ENCODE measurements at places on chromosomes 12 and 14.

GRCh38 chr12:116712458-116713303, 25.2 kb downstream of the SPRING1 start:
- no peak for DNase-seq

DNA sequence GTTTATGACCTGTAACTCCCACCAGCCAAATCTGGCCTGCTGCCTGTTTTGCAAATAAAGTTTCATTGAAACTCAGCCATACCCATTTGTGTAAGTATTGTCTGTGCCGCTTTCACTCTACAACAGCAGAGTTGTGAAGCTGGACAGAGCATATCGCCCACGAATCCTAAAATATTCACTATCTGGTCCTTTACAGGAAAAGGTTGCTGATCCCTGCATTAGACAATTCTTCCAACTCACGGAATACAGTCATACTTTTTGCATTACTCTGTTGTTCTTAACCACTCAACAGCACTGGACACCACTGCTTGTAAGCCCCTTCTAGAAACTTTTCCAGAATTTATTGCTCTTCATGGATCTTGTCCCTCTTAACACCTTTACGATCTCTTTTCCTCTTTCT, 435.4 kb downstream of the EGLN3 start:
- no peak for DNase-seq

- DNase-seq: no peak
Observed at GRCh38 chr12:105267711-105268110, 31.7 kb upstream of the APPL2 start.

DNA sequence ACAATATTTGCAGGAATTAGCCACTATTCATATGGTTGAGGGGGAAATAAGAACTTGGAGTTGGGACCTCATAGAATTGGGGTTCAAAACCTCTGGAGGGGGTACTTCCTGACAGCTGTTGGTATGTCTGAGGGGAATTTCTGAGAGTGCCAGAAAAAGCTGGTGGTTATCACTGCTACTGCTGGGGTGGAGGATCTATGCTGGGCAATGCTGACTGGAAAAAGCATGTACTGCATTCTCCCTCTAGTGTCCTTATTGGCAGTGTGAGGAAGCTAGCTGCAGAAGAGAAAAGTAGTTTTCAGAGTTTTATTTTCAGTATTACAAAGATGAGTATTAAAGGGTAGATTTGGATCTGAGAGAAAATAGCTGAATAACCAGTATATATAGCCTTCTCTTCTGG, 88.8 kb downstream of the FUT8 start:
- no peak for DNase-seq

- no peak for DNase-seq
Observed at GRCh38 chr12:113867258-113867657, 98.9 kb downstream of the RBM19 start.

- no peak for DNase-seq
Observed at GRCh38 chr12:12560587-12561370, 1.9 kb downstream of the DUSP16 start.

- no peak for DNase-seq
Observed at GRCh38 chr12:127268213-127268612, 998.8 kb upstream of the TMEM132C start.

DNA sequence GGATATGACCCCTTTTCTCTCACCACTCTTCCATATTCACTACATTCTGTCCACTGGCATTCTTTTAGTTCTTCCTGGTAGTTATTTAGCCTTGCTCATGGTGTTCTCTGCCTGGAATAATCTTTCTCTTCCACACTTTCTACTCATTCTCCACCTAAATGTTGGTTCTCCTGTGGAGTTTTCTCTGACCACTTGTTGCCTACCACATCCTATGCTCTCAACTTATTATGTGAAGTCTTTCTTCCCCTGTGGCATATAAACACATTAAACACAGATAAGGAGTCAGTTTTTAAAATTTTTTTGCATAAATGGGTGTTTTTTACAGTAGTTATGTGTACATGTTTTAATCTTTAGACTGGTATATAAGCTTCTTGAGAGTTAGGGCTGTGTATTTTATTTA, 3.3 kb upstream of the SMARCC2 start:
- no peak for DNase-seq

DNA sequence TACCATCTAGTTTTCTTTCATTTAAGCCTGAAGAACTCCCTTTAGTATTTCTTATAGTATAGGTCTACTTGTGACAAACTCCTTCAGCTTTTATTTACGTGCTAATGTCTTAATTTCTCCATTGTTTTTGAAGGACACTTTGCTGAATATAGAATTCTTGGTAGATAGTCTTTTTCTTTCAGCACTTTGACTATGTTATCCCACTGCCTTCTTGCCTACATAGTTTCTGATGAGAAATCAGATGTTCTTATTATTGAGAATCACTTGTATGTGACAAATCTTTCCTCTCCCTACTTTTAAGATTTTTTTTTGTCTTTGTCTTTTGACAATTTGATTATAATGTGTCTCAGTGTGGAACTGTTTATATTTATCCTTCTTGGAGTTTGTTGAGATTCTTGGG, 5.1 kb upstream of the MIS18BP1 start:
- no peak for DNase-seq
